ENCODE measurements at places on chromosomes 12 and 14.

GRCh38 chr14:53884601-53885000 lies 72.0 kb downstream of the BMP4 start:
- DNase-seq, result no peak

- DNase-seq, result no peak
Observed at GRCh38 chr14:35337269-35338255, 45.4 kb downstream of the PSMA6 start.

DNA sequence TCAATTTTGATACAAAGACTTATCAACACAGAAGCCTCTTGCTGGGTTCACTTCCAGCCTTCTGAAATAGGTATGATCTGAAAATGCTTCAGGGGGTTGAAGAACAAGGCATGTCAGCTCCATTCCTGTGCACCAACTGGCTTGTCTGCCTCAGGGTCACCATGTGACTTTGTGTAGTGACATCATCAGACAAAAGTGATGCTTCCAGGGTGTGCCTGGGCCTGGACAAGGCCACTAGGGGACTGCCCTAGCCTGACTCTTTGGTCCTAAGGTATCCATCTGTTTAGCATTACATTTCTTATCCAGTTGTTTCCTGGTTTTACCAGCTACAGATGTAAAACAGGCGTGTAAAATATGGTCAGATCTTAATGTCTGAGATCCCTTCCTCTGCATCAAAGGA lies 155.6 kb downstream of the CAND1 start:
- DNase-seq, result no peak

DNA sequence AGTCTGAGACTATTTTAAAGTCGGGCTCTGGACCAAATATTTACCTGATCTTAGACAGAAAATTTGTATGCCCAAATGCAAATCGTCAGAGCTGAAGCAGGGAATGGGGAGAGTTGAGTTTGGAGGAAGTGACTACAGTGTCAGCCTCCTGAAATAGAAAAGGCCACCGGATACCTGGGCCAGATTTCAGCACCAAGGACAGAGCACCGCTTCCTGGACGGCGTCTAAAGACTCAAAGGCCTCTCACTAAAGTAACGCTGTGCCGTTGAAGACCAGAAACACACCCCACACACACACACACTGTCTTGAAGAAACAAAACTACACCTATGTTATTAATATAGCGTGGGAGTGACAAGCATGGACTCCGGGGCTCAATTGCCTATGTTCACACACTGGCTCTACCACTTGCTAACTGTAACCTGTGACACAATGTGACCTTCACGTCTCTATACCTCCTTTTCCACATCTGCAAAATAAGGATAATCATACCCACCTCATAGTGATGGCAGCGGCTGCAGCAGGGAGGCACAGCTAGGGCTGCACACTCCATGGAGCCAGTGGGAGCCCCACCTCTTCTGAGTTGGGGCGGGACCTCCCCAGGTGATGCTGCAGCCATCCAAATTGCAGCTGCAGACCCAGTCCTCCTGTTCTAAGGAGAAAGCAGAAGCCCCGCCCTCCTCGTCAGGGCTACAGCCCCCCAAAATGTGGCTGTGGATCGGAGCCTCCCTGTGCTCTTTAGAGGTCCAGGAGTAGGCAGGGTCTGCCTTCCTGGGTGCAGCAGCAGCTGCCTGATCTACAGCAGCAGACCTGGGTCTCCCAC lies 35.6 kb downstream of the KRT76 start:
- peak; percentile 21 for DNase-seq

DNA sequence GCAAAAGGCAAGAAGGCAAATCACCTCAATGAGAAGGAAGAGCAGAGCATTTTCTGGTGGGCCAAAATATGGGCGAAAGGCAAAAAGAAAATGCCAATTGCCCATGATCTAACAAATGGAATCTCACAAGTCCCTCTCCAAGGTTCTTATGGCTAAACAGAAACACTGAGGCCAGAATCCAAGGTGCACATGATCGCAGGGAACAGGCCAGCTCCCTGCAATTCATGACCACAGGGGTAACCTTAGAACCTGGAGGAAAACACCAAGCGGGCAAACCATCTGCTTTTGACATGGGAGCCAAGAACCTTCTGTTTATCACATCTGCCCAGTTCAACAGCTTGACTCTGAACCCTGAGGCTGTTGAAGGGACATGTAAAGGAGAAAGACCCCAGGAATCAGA lies 60.0 kb downstream of the NT5DC3 start:
- DNase-seq, result no peak

- DNase-seq, result no peak
Observed at GRCh38 chr12:131684015-131684725, 26.7 kb upstream of the SFSWAP start.

DNA sequence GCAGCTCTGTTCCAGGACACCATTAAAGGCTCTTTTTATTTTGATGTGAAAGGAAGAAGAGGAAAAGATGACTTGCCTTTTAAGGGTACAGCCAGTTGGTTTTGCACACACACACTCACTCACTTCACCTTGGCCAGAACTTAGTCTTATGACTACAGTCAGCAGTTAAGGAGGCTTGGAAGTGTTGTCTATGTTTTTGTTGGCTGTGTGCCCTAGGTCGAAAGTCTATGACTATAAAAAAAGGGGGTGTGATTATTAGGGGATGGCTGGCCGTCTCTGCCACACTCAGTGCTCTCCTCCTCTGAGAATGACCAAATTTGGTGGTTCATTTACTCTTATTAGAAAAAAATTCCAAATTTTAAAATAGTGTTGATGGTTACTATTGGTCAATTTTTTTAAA lies 139.5 kb upstream of the OTX2 start:
- DNase-seq, result no peak

GRCh38 chr14:104637546-104638003 lies 33.0 kb upstream of the TMEM179 start:
- no peak for DNase-seq

- no peak for DNase-seq
Observed at GRCh38 chr14:90453401-90453951, 56.6 kb downstream of the CALM1 start.

Data from stimulated activated CD8-positive, alpha-beta memory T cell treated with anti-CD3 and anti-CD28 coated beads, Interleukin-15, amount 100 ng/mL, for 24 hours (primary cell).